ENCODE measurements at places on chromosomes 3 and 15.

DNA sequence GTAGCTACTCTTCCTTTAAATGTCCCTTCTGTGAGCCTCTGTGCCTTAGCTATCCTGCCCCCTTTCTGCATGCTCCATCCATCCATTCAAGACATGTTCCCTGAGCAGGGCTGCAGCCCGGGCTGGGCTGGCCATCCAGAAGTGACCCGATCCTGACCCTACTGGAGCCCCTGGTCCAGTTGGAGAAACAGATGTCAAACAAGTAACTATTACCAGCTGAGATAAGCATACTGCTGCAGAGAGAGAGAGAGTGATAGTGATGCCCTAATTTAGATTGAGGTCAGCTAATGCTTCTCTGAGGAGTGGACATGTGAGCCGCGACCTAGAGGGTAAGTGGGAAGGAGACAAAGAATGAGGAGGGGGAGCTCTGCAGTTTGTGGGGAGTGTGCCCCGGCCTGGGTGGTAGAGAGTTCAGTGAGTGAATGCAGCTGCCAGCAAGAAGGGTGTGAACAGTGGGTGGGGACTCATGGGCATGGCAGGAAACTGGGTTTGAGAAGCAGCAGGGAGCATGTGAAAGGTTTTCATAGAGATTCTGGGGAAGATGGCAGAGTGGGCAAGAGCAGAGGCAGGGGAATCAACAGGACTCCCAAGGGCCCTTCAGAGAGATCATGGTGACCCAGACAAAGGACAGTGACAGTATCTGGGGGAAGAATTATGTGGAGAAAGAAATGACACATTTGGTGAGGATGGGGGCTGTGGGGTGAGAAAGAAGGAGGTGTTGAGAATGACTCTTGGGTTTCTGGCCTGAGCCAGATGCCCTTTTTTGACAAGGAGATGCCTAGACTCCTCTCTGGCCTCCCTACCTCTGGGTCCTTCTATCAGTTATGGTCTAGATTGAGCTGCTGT, 44.9 kb downstream of the CHCHD6 start:
- no peak for DNase-seq

DNA sequence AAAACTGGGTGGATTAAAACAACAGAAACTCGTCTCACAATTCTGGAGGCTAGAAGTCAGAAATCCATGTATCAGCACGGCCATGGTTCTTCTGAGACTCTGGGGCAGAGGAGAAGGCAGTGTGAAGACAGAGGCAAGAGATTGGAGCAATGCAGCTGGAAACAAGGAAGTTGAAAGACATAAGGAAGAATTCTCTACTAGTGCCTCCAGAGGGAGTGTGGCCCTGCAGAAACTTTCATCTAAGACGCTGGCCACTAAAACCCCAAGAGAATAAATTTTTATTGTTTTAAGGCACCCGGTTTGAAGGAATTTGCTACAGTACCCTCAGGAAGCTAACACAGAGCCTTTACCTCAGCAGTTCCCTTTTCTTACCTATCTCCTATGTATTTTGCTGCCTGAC, 1012.2 kb upstream of the CADM2 start:
- DNase-seq = no peak

GRCh38 chr15:86493884-86494283, 414.2 kb downstream of the AGBL1 start:
- DNase-seq = no peak

- no peak for DNase-seq
Observed at GRCh38 chr3:8888301-8888915, 74.9 kb downstream of the RAD18 start.

- no peak for DNase-seq
Observed at GRCh38 chr15:72156928-72157327, 38.7 kb downstream of the SENP8 start.

GRCh38 chr3:83033133-83033532, 1271.7 kb upstream of the GBE1 start:
- no peak for DNase-seq

DNA sequence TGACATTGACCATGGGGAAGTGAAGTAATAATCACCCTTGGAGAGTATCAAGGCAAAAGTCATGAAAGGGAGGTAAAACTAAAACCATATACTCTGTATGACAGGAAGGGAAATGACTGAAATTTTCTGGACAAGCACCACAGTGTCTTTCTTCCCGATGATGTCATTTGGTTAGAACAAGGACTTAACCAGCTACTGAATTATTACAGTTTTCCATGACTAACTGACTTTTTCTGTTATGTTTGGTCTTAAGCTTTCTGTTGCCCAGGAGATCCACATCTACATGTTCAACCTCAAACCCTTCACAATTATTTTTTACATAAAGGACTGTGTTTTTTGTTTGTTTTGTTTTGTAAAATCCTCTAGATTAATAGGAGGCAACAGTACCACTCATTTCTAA, 191.9 kb upstream of the IL12A start:
- no peak for DNase-seq

- no peak for DNase-seq
Observed at GRCh38 chr3:132550579-132551305, 46.3 kb upstream of the ACKR4 start.

- DNase-seq = no peak
Observed at GRCh38 chr15:95442107-95442719, 888.3 kb upstream of the NR2F2 start.

GRCh38 chr3:183220828-183221227, 32.2 kb upstream of the B3GNT5 start:
- no peak for DNase-seq

DNA sequence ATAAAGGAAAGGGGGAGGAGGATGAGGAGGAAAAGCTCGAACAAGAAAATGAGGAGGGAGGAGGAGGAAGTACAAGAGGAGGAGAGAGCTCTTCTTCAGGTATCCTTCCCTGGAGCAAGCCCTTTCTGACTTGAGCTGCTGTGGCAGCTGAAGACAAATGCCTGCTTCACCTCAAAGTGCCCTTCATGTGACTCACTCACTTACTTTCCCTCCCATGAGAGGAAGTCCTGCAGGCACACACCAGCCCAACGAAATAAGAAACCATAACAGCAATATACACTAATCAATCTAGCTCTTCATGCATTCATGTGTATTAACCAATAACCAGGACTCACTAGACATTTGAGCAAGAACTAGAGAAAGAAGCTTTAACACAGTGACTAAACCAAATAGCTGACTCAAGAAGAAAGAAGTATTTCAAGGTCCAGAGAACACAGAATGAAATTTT, 251.9 kb downstream of the IGSF11 start:
- DNase-seq = peak; percentile 63

GRCh38 chr3:25178672-25179071, 249.4 kb upstream of the RARB start:
- no peak for DNase-seq

DNA sequence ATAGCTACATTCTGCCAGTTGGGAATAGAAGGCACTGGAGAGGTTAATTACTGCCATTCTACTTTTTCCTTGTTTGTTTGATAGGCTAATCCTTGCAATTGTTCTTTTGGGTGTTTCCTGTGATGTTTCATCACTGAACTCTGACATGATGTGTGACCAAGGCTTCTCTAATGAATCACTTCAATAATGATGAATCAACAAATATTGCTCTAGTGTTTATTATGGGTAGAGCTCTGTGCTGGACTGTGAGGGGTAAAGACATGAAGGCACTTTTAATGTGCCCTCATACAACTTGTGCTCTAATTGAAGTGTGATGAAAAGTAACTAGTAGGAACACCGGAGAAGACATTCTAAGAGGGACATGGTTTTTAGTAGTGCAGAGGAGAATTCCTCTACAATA, 233.6 kb downstream of the WDR72 start:
- DNase-seq = no peak

DNA sequence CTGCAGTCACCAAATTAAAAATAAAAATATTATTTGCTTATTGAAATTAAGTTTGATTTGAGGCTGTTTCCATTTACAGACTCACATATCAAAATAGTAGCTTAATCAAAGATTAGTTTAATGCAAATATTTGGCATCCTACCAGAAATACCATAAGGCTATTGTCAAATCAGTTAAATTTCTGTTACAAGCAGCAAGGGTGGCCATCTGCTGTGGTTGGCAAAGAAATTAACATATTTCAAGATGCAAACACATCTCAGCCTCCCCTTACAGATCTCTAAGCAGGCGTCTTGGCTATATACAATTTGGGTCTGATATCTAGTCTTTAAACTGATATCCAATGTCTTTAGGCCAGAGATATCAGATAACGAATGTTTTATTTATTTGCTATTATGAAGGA, 83.2 kb upstream of the NEDD4 start:
- no peak for DNase-seq

DNA sequence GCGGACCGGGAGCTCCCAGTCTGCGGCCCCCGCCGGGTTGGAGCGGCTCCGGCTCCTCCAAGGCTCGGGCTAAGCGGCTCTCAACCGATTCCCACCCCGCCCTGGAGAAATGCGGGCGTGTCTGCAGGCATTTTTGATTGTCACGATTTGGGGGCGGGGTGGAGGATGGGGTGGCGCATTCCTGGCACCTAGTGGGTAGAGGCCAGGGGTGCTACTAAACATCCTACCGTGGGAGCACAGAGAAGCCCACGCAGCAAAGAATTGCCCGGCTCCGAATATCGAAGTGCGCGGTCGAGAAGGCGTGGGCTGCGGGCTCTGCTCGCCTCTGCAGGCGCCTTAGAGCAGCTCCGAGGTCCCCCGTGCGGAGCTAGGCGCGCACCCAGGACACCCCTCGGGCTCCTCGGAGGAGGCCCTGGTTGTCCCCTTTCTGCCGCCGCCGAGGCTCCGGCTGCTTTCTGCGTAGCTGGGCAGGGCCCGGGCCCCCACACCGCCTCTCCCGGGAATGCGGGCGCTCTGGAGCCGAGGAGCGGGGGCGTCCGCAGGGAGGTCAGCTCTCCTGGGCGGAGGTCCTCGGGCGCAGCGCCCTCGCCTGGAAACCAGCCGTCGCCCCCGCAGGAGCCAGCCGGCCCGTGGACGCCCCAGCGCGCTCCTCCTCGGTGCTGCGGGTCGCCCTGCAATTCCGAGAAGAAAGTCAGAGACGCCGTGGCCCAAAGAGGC, 16.5 kb upstream of the LAMP3 start:
- peak; percentile 73 for DNase-seq

DNA sequence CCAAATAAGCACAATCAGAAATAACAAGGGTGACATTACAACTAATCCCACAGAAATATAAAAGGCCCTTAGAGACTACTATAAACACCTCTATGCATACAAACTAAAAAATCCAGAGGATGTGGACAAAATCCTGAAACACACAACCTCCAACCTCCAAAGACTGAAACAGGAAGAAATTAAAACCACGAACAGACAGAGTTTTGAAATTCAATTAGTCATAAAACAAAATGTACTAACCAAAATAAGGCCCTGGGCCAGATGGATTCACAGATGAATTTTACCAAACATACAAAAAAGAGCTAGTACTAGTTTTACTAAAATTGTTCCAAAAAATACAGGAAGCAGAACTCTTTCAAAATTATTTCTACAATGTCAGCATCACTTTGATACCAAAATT, 1043.6 kb downstream of the DIPK2A start:
- no peak for DNase-seq

Data from GM13977 (cell line).